ENCODE measurements at places on chromosomes 4 and X. TPM values are rescaled to one million over a fixed set of nuclear protein-coding genes. Genes with fewer than 3 reads are reported as not detected.

DNA sequence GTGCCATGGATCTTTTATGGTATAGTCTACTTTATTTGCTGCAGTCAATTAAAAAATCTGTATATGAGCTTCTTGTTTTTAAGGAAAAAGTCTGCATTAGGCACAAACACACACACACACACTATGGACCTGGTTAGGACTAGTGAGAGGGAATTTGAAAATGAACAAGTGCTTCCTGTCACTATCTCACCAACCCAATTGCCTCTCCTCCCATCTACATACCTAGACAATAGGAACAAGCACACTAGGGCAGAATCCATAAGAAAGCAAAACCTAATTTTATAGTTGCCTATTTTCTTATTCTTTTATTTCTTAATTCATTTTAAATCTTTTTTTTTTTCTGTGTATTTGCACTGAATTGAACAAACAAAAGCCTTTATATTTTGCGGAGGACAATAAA lies 22.7 kb downstream of the PALLD start:
- no peak for DNase-seq

DNA sequence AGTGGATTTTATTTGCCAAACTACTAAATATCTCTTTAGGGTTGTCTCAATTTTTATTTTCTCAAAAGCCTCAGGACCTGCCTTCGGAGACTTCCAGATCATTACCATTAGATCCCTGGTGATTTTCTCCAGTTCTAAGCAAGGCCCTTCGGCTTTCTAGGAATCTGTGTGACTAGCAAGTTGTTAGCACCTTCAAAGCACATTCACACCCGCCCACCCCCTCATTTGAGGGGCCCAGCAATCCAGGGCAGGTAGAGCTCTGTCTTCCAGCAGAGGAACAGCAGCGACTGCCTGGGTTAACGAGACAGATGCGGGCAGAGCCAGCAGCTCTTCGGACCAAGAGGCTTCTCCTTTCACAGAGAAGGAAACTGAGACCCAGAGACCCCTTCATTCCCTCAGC lies 2.0 kb downstream of the WDR1 start:
- no peak for DNase-seq

DNA sequence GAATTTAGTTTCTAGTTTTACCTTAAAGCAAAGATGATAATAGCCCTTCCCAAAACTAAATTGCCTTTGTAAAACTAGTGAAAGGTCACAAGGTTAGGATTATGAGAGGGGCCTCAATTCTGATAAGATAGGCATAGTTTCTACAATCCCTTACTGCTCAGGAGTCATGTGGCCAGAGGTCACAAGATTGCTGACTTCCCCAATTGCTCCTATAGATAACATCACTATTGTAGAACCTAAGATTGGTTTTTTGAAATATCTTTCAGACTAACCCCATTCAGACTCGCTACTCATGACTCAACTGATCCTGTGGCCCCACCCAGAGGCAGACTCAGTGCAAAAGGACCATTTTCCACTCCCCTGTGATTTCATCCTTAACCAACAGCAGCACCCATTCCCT lies 70.3 kb downstream of the SCD5 start:
- DNase-seq: no peak

DNA sequence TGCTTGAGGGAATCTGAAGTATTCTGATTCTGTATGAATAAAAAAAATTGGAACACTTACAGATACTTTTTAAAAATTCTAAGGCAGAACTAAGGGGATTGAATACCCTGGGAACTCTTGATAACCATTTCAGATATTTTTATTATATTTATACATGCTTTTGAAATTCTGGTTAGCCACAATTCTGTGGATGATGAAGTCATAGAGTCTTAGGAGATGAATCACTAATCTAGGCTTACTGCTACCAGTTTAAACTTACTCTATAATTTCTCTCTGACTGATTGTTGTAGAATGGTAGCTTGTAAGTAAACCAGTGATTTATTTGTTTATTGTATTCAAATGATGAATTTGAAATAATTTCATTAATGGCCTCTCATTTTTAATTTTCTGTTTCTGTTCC lies 11.4 kb upstream of the SLAIN2 start:
- no peak for DNase-seq

DNA sequence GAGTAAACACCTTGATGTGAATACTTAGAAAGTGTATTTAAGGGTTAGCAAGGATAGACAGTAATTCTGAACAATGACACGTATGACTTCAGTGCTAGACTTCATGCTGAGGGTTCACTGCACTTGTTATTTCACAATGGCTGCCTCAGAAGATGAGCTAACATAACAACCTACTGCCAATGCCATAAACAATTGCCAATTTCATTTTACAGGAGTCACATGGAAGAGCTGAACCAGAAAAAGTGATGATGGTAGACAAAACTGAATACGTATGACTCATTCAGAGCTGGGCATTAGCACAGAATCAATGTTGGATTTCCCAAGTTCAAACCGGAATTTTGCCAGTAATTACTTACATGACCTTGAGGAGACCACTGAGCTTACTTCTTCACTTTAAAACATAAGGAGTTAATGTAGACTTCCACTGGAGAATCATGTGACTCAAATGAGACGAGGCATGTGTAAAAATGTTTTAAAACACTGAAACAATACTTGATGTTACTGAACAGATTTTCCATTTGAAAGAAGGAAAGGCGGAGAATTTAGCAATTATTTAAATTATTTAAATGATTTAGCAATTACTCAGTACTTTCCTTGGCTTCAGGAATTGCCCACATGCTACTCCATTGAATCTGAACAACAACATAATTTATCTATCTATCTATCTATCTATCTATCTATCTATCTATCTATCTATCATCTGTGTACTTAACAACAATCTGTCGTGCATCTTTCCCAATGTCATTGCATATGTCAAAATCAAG lies 868.5 kb upstream of the SLIT2 start:
- DNase-seq: no peak

DNA sequence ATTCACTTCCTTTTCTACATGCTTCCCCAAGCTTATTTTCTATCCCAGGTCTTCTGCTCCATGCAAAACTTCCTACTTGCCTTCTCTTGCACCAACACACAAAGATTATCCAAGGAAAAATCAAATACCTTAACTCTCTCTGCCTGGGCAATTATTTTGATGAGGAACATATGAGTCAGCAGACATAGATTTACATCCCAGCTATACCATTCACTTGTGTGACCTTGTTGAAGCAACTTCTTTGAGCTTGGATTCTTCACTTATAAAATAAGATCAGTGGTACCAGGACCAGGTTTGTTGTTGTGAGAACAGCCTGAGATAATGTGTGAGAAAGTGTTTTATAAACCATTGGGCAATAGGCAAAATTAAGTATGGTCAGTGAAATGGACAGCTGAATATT lies 39.1 kb upstream of the TMEM192 start:
- DNase-seq: no peak

DNA sequence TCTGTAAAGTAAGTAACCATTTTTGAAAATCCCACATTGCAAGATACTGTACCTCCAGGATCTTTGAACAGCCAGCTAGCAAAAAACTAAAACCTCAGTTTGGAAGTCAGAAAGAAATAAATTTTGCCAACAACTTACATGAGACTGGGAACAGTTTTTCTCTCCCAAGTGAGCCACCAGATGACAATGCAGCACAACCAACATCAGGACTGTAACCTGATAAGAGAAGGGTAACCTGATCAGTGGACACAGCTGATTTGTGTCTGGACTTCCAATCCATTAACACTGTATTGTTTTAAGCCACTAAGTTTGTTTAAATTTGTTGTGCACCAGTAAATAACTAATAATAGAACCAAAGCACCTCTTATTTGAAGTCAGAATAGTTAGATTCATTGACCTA lies 923.3 kb downstream of the FAT4 start:
- no peak for DNase-seq

DNA sequence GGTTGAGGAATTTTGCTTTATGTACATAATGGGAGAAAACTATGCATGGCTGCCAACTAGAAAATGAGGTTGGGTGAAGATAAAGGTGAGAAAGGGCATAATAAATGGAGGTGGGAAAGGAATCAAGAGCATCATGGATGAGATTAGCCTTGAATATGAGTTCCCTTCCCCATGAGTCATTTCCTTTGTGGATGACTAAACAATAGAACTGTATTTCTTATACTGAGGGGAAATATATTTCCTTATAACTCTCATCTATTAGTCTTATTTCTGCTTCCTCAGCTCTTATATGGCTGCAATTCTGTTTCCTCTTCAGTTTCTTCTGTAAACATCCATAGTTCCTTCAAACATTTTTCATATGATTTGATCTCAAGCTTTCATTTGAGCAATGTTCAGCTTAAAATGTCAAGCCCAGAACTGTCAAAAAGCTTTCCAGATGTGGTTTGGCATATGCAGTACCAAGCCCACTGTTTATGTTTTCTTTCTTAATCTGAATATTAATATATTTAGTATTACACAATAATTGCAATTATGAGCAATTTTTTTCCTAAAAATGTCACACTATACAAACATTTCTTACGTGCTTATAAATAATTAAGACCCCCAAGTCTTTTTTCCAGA lies 100.7 kb upstream of the GRPR start:
- no peak for DNase-seq

- peak; percentile 55 for DNase-seq
Measured at GRCh38 chr4:27048429-27049238, 188.0 kb downstream of the STIM2 start.

GRCh38 chr4:168408620-168409019 lies 71.7 kb downstream of the DDX60L start:
- DNase-seq: peak; percentile 20

DNA sequence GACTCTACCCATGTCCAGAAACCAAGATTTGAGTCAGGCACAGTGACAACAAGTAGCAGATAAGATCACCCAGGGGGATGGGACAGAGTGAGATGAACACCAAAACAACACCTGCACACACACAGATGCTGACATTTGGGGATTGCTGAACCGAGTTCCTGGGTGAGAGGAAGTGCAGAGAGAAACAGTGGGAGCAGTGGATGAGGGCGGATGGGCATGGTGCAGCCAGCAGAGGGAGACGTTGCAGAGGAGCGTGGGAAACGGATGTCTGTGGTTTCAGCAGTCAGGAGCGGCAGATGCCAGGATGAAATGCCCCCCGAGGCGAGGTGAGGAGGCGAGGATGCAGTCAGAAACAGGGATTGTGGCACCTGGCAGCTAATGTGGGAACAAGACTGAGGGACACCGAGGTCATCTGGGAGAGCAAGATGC lies 78.6 kb upstream of the STS start:
- DNase-seq: no peak

DNA sequence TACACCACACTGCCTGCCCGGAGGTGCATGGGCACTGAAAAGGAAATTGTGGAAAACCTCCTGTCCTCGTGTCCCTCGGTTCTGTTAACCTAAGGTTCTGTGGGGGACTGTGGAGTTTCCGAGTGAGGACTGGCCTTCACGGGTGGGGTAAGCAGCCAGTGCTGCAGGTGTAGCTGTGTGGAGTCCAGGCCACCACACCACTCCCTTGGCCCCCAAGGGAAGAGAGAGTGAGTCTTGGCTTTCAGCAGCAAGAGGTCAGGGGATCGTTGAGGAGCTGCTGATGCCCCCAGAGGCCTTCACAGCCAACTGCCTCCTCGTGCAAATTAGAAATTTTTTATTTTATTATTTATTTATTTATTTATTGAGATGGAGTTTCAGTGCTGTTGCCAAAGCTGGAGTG lies 20.4 kb downstream of the BEND4 start:
- no peak for DNase-seq

DNA sequence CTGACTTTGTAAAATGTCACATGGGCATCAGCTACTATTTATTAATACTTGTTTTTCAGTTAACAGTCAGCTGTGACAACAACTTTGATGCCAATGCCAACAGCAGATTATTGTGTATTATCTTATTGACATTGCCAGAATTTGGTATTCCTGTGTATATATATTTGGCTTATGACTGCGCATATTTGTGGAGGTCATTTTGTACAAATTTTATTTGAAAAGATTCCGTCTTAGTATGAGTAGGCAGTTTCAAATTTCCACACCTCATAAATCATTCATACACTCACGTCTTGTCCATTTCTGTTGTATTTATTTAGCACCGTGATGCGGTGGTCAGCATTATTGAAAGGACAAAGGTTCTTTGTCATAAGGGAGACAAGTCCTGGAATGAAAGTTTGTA lies 558.2 kb upstream of the NDST4 start:
- DNase-seq: no peak

DNA sequence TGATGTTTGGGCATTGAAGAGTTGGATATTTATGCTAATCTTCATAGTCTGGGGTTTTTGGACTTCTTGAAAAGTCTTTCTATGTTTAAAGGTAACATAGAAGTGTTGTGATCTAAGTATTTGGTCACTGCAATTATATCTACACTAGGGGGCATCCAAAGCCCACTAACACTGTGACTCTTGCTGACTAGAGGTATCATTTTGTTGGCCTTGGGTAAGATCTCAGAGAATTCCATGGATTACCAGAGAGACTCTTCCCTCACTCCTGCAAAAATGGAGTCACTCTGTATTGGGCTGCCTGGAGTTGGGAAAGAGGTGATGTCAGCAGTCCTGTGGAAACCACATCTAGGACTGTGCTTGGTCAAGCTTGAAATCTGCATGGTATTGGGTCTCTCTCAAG lies 1077.6 kb downstream of the FAM133A start:
- no peak for DNase-seq

GRCh38 chrX:40244980-40245379 lies 147.2 kb upstream of the BCOR start:
- DNase-seq: no peak

DNA sequence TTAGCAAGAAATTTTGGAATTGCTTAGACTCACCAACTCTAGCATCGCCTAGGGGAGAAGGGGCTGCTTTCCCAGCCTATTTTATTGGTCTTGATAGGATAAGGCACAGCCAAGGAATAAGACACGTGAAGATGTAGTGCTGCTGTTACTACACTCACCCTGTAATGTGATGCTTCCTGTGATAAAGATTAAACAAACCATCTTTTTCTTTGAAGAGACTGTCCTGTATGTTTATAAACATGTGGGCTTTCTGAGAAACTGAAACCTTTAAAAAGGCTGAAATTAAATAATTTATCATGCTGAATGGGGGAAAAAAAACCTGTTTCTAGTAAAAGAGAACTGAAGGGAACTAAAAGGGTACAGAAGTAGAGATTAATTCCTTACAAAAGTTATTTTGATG lies 13.2 kb downstream of the TAPT1 start:
- no peak for DNase-seq

Gene RASSF6
- polyA plus RNA-seq: 6.0 TPM

Gene SLC6A14
- 0.46 TPM for polyA plus RNA-seq

Gene HPGD
- 60.2 TPM for polyA plus RNA-seq

Gene SPATA18
- 1.3 TPM for polyA plus RNA-seq

Gene SSX1
- polyA plus RNA-seq: not detected

Gene CT45A1
- polyA plus RNA-seq: not detected

Gene ACOT9
- polyA plus RNA-seq: 28.5 TPM

Gene RELL1
- polyA plus RNA-seq: 10.8 TPM

Measured in left renal cortex interstitium (tissue), 4 donors.